CD8-positive, alpha-beta memory T cell (primary cell): ENCODE measurements at places on chromosomes 7 and 10.

DNA sequence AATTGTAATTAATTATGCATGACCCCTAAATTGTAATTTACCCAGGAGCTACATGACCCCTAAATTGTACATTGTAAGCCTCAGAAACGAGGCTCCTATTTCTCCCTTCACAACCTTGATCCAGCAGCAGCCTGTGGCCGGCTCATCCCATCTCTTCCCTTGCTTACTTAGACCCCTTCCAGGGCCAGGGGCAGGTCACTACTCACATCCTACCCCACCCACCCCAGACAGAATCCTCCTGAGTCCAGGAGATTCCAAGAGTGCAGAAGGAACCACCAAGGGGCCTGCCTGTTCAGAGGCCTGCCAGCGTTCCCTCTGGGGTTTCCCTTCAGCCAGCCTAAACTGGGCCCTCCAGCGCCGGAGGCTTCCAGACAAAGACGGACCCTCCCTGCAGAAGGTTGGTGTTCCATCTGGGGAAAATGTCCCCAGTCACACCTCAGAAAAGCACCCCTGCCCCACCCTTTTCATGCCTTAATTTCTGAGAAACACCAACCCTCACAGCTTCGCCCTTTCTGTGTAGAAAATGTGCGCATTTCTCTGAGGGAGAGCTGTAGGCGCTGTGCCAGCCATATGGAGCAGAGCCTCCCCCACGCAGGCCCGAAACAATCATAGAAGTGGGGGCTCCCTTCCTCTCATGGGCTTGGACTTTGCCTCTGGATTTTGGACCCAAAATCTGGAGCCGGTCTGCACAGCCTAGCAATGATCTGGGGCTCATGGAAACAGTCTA, 19.2 kb downstream of the LEP start:
- H3K36me3 ChIP-seq = no peaks in the 10 kb centered on the region
- H3K4me1 ChIP-seq = no peaks in the 10 kb centered on the region
- H3K4me3 ChIP-seq = no peak overlapping the region
- no peak overlapping the region for H3K27ac ChIP-seq

DNA sequence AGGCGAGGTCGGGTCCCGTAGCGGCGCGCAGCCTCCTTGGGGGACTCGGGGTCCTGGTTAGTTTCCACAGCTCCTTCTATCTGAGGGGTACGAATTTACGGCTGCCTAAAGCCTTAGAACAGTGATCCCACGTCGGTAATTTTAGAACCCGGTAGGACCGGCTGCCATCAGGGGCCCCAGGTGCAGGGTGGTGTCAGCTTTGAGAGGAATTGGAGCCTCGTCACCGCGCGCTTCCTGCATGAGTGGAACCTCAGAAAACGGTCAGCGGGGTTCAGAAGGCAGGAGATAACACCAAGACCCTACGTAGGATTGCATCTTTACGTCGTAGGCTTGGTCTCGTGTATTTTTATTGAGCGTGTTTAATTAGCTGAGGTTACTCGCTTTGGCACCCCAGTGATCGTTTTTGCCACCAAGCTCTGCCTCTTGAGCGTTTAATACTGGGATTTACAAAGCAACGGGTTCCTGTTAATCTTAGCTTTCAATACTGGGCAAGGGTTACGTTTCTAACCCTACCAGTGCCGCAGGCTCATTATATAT, 443 bp downstream of the RNF32 start:
- peaks cover 16% of the 10 kb centered on the region for H3K4me1 ChIP-seq
- H3K4me3 ChIP-seq = peak overlapping the region; percentile 74
- DNase-seq = no peak
- peak overlapping the region; percentile 83 for H3K27ac ChIP-seq
- no peaks in the 10 kb centered on the region for H3K27me3 ChIP-seq
- H3K36me3 ChIP-seq = no peaks in the 10 kb centered on the region

- H3K4me3 ChIP-seq = no peak overlapping the region
- H3K27ac ChIP-seq = no peak overlapping the region
- H3K36me3 ChIP-seq = no peaks in the 10 kb centered on the region
- no peaks in the 10 kb centered on the region for H3K4me1 ChIP-seq
Observed at GRCh38 chr10:124566981-124567835, 105.6 kb downstream of the LHPP start.

DNA sequence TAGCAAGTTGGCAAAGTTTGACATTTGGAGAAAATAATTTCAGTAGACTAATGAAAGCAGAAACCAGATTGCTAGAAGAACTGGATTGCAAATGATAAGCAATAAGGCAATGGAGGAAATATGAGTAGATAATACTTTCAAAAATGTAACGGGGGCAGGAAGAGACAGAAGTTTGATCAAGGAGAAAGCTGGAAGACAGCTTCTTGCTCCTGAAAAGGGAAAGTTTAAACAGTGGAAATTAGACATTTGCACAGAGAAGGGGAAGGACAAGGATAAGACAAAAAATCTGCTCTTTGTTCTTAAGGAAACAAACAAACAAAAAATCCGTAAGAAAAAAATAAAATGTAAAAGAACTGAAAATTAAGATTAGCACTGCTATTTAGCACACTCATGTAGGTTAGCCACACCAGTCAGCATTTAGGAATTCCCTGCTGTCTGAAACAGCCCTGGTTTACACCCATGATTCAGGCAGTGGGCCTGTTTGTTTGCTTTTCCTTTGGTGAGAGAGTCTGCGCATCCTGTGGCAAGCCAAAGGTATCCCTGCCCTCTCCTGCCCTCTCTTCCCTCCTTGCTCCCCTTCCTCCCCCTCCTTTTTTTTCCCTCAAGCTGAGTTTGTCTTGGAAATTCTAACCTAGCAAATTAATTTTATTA, 104.3 kb upstream of the CAV2 start:
- no peak for DNase-seq
- H3K36me3 ChIP-seq = no peaks in the 10 kb centered on the region
- no peaks in the 10 kb centered on the region for H3K27me3 ChIP-seq
- no peaks in the 10 kb centered on the region for H3K4me1 ChIP-seq
- H3K4me3 ChIP-seq = no peak overlapping the region

GRCh38 chr7:143885951-143886350, 16.0 kb downstream of the TCAF1 start:
- peaks cover 5% of the 10 kb centered on the region for H3K27me3 ChIP-seq
- H3K4me1 ChIP-seq = no peaks in the 10 kb centered on the region

DNA sequence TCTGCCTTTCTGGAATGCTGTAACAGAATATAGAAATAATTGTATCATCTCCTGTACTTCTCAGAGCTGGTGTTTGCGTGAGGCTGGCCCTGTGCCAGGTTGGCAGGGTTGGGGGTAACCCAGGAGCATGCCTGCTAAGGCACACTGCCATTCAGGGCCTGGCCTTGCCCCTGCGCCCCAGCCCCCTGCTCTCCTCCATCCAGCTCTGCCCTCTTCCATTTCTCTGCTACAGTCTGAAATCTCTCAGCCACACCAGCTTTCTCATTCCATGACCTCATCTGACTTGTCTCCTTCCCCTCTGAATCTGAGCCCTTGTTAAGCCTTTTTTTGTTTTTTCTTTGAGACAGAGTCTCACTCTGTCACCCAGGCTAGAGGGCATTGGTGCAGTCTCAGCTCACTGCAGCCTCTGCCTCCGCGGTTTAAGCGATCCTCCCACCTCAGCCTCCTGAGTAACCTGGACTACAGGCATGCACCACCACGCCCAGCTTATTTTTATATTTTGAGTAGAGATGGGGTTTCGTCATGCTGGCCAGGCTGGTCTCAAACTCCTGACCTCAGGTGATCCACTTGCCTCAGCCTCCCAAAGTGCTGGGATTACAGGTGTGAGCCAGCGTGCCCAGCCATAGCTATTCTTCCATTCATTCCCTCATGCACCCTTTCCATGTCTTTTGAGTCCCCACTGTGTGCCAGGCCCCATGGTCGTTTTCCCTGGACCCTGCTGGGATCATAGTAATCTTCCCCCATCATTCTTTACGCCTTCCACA, 206.8 kb downstream of the CUX1 start:
- no peak for DNase-seq
- H3K27me3 ChIP-seq = no peaks in the 10 kb centered on the region
- H3K4me3 ChIP-seq = no peak overlapping the region
- H3K36me3 ChIP-seq = no peaks in the 10 kb centered on the region

GRCh38 chr10:44931621-44932516, 20.7 kb downstream of the TMEM72 start:
- no peaks in the 10 kb centered on the region for H3K36me3 ChIP-seq
- DNase-seq = no peak
- H3K4me3 ChIP-seq = no peak overlapping the region
- H3K27ac ChIP-seq = no peak overlapping the region
- H3K4me1 ChIP-seq = no peaks in the 10 kb centered on the region

DNA sequence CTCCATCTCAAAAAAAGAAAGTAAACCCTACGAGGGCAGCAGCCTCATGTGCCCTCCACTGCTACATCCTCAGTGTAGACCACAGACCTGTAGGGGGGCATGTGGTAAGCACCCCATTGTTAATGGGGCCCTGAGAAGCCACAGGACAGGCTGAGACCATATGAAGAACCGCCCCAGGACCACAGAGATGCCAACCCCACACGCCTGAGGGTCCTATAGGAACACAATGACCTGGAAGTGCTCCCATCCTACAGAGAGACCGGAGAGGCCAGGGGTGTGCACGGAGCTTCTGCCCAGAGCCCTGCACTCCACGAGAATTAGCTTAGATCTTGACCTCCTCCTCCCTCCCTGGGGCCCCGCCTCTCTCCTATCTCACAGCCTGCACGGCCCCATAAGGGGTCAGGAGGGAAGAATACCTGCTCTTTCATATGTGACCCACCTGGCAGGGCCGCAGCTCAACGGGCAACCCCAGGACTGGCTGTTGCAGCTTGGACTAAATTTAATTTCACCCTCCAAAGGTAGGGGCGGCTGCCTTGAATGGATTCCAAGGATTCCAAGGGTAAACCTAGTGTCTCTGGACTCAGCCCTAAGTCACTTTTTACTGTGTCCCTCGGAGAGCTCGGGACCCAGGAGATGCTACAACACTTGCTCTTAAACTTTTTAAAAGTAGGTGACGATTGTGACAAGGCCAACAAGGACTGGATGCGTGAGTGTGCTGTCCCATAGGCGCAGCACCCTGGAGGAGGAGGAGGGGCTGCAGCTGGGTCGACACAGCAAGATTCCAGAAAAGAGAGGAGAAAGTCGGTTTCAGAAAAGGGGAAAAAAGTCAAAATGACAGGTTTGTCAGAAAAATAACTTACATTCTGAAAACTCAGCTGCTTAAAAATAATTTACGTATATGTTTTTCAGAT, 24.2 kb downstream of the PRKAG2 start:
- no peaks in the 10 kb centered on the region for H3K27me3 ChIP-seq
- H3K27ac ChIP-seq = no peak overlapping the region
- no peaks in the 10 kb centered on the region for H3K36me3 ChIP-seq
- H3K4me3 ChIP-seq = no peak overlapping the region
- H3K4me1 ChIP-seq = peaks cover 12% of the 10 kb centered on the region

GRCh38 chr10:124614003-124614659, 130.0 kb downstream of the FAM53B start:
- no peak for DNase-seq
- no peak overlapping the region for H3K27ac ChIP-seq
- H3K36me3 ChIP-seq = no peaks in the 10 kb centered on the region
- H3K27me3 ChIP-seq = no peaks in the 10 kb centered on the region
- peaks cover 44% of the 10 kb centered on the region for H3K4me1 ChIP-seq

- DNase-seq = no peak
- no peaks in the 10 kb centered on the region for H3K27me3 ChIP-seq
- H3K27ac ChIP-seq = no peak overlapping the region
- no peaks in the 10 kb centered on the region for H3K4me1 ChIP-seq
- no peak overlapping the region for H3K4me3 ChIP-seq
Observed at GRCh38 chr7:17013204-17013603, 131.4 kb upstream of the AGR3 start.

- no peaks in the 10 kb centered on the region for H3K27me3 ChIP-seq
- no peak for DNase-seq
- no peaks in the 10 kb centered on the region for H3K4me1 ChIP-seq
- no peak overlapping the region for H3K27ac ChIP-seq
Observed at GRCh38 chr7:114107522-114107921, 188.7 kb upstream of the PPP1R3A start.

DNA sequence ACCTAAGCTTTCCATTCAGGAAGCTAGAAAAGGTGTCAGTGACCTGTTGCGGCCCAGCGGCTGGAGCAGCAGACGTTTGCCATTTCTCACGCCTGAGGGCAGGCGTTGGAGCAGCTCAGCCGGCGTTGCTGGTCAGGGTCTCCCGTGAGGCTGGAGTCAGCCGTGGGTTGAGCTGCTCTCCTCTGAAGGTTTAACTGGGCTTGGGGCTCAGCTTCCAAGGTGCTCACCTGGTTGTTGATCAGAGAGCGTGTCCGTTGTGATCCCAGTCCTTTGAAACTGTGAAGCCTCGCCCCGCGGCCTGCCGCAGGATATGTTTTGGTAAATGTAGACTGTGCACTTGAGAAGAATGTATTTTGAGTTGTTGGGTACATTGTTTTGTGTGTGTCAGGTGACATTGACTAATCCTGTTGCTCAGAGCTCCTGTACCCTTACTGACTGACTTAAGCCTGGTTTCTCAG, 20.6 kb upstream of the PWWP2B start:
- DNase-seq = no peak
- no peak overlapping the region for H3K4me3 ChIP-seq
- H3K27me3 ChIP-seq = no peaks in the 10 kb centered on the region
- H3K36me3 ChIP-seq = no peaks in the 10 kb centered on the region
- no peak overlapping the region for H3K27ac ChIP-seq
- H3K4me1 ChIP-seq = peaks cover 4% of the 10 kb centered on the region

GRCh38 chr7:47539398-47540052, 42.4 kb downstream of the TNS3 start:
- no peak for DNase-seq
- H3K4me1 ChIP-seq = no peaks in the 10 kb centered on the region
- no peak overlapping the region for H3K4me3 ChIP-seq
- H3K36me3 ChIP-seq = no peaks in the 10 kb centered on the region

GRCh38 chr7:144127714-144128334, 4.8 kb downstream of the OR2A14 start:
- H3K4me3 ChIP-seq = no peak overlapping the region
- no peaks in the 10 kb centered on the region for H3K36me3 ChIP-seq
- H3K4me1 ChIP-seq = no peaks in the 10 kb centered on the region
- H3K27me3 ChIP-seq = no peaks in the 10 kb centered on the region

GRCh38 chr10:3424111-3424851, 251.7 kb upstream of the PITRM1 start:
- no peak for DNase-seq
- H3K4me3 ChIP-seq = no peak overlapping the region
- H3K4me1 ChIP-seq = peaks cover 11% of the 10 kb centered on the region
- no peak overlapping the region for H3K27ac ChIP-seq
- no peaks in the 10 kb centered on the region for H3K27me3 ChIP-seq
